ENCODE measurements at places on chromosomes 4 and X.

DNA sequence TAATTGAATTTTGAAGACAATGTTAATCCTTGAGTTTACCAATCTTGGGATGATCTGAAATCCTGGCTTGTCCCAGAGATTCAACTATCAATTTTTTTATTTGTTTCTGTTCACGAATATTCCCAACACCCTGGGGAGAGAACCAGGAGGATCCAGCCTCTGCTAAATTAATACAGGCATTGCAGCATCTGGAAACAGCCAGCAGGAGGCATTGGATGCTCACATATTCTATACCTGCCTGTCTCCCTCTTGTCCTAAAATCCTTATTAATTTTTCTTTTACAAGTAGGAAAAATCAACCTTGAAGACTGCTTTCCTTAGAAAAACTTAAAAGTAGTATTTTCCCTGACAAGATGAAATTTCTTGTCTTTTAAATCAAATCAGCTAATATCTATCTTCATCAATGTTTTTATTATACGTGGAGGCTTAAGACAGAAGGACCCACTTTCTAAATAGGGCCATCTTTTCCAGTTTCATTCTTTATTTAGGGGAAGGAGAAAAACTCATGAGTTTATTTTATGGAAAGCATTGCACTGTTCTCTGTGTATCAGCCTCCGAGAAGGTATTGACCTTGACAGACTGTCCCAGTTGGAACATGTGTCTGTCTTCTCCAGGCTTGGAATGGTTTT lies 102.4 kb downstream of the CLNK start:
- DNase-seq = peak; percentile 37

- DNase-seq = no peak
Measured at GRCh38 chr4:16674082-16674481, 224.4 kb downstream of the LDB2 start.

DNA sequence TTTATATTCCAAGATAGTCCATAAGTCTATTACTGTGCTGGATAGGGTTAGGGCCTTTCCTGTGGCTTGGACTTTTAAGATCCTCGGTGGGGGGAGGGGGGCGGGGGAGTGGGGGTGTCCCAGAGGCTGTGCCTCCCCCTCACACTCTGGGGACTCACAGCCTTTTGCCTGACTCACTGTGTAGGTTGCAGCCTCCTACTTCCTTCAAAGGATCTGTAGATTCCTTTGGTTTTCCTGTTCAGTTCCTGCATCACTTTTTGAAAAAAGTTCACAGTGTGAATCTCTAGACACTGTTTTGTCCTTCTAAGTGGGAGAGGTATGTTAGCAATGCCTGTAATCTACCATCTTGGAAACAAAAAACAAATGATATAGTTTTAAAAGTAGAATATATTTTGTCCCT lies 999.9 kb downstream of the GLUD2 start:
- no peak for DNase-seq

DNA sequence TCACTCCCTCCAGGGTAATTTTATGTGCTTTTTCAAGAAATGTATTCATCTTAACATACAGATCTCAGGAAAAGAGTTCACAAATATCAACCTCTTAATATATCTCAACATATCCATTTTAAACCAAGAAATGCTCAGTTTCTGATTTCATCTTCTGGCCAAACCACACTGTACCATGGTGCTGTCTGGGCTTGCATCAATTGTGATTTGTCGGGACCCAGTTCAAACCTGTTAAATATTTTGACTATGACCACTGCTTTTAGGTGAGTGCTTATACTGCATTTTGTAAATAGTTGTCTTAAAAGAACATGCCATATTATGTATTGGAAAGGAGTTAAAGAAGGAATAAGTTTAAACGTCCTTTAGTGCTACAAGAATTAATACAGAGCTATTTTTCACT lies 352.1 kb downstream of the SPOCK3 start:
- DNase-seq = no peak

DNA sequence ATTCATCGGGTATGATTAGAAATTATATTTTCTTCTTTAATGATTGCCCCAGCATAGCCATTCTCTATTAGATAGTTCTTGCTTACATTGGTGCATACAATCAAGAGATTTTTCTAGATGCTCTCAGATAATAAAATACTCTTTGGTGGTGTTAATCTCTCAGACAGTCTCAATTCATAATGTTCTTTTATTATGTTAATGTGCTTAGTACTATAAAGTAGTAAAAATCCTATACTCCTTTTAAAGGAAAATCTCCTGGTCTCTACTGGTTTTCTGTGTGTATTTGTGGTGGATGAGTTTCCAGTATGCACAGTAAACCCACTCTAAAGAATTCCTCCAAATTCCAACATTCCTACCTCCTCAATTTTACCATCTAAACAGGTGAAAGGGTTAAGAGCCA lies 203.5 kb downstream of the FAT4 start:
- DNase-seq = no peak
